NAMALWA (cell line): ENCODE measurements at places on chromosomes 7 and 10.

DNA sequence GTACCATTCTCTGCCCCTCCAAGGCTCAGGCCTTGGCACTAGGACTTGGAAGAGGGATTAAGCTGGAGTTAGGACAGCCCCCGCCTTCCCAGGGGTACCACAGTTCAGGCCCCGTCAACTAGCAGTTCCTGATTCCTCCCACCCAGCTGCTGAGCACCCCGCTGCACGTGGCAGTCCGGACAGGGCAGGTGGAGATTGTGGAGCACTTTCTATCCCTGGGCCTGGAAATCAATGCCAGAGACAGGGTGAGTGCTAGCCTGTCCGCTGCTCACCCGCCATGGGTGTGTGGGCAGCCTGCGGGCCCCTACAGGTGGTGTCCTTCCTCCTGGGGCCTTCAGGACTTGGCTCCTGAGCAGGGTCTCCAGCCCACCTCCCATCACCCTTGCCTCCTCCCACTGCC, 2.0 kb upstream of the HOGA1 start:
- DNase-seq, result no peak

- peak; percentile 38 for DNase-seq
Measured at GRCh38 chr10:24518981-24519597, 204.6 kb downstream of the ARHGAP21 start.

GRCh38 chr7:8128449-8129317, 133.3 kb downstream of the ICA1 start:
- DNase-seq, result no peak

- DNase-seq, result peak; percentile 31
Measured at GRCh38 chr7:74684921-74685320, 27.4 kb downstream of the GTF2I start.

GRCh38 chr10:77925795-77926565, 575 bp downstream of the DLG5 start:
- no peak for DNase-seq

GRCh38 chr10:48894911-48895802, 44.5 kb downstream of the LRRC18 start:
- DNase-seq, result no peak

DNA sequence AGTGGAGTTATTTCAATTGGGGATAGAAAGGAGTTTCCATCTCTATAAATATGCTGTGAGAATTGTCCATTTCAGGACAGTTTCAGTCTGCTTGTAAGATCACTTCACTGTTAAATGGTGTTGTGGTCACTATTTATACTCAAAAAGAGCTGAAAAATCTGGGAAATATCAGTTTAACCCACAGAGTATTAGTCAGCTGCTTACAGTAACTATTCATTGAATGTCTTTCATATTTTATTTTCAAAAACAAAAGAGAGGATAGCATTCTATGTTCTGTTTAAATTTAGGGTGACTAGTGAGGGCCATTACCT, 85.4 kb upstream of the PLXDC2 start:
- DNase-seq, result no peak

DNA sequence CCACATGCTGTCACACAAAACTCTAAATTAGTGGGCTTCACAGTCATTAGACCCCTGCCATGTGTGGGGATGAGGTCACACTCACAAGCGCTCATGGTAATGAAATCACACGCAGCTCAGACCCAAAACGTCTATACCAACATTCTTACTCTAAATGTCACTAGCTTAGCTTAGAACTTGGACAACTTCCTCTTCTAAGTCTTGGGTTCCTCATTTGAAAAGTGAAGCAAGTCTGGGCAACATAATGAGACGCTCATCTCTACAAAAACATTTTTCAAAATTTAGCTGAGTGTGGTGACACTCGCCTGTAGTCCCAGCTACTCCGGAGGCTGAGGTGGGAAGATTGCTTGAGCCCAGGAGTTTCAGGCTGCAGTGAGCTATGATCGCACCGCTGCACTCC, 92.7 kb upstream of the MACROH2A2 start:
- peak; percentile 62 for DNase-seq

DNA sequence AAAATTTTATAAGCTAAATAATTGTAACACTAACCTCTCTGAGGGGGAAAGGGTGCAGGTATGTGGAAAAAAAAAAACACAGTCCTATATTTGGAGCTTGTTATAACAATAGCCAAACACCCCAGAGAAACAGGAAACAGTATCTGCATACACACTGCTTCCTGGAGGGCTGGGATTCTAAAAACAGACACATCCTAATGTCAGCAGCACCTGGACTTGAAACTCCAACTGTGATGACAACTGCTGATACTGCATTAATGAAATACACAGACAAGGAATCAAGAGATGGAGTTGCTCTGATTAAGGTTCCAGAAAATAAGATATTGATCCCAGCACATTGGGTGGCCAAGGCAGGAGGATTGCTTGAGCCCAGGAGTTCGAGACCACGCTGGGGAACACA, 9.3 kb downstream of the DAGLB start:
- DNase-seq, result peak; percentile 39

GRCh38 chr10:73131301-73131700, 21.0 kb downstream of the NUDT13 start:
- DNase-seq, result no peak
